Right ventricle myocardium inferior (tissue), 1 donor: ENCODE measurements at places on chromosomes 4 and X. TPM values are rescaled to one million over a fixed set of nuclear protein-coding genes. Genes with fewer than 3 reads are reported as not detected.

TAB3 gene
- total RNA-seq, result 12.4 TPM

HERC5 gene
- 1.6 TPM for total RNA-seq

ARHGAP36 gene
- not detected for total RNA-seq

TMPRSS11F gene
- total RNA-seq, result not detected

CT45A5 gene
- total RNA-seq, result not detected

FRAS1 gene
- total RNA-seq, result 2.2 TPM
